ENCODE measurements at places on chromosomes 3 and 15. TPM values are rescaled to one million over a fixed set of nuclear protein-coding genes. Genes with fewer than 3 reads are reported as not detected.

Gene CATSPER2
- polyA plus RNA-seq = 11.9 TPM

Gene UBAP1L
- polyA plus RNA-seq = 6.9 TPM

Gene EXOG
- polyA plus RNA-seq = 23.4 TPM

Gene KPNA1
- 57.1 TPM for polyA plus RNA-seq

Gene TRIM59
- polyA plus RNA-seq = 25.9 TPM

Gene MAN2A2
- polyA plus RNA-seq = 52.7 TPM

Gene RTP3
- not detected for polyA plus RNA-seq

Gene HRG
- 2.0 TPM for polyA plus RNA-seq

Gene OR5K2
- 1.2 TPM for polyA plus RNA-seq

Gene DIS3L
- 52.0 TPM for polyA plus RNA-seq

Gene SEC22A
- polyA plus RNA-seq = 27.8 TPM

Gene P3H2
- 94.2 TPM for polyA plus RNA-seq

DNA sequence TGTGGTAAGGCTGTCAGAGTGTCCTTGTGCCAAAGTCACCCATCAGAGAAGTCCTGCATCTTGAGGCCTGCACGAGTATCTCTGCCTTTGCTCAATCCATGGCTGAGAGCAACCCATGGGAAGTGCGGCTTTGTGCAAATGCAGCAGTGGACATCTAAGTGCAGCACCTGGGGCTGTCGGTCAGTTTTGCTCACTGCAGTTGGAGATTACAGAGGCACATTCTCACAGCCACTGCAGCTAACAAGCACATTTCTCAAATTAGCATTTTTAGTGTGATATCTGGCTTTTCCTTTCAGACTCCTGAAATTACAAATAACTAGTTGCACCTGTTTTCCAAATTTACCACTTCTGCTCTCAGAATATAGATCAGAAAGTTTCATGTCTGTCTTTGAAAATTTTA, 81.5 kb upstream of the DAZL start:
- no peak for DNase-seq

GRCh38 chr15:100707229-100707628, 104.8 kb downstream of the ASB7 start:
- no peak for DNase-seq

- DNase-seq = no peak
Observed at GRCh38 chr3:37240170-37240945, 66.0 kb upstream of the LRRFIP2 start.

- DNase-seq = no peak
Observed at GRCh38 chr15:58440158-58440910, 8.5 kb downstream of the LIPC start.

GRCh38 chr15:33150431-33150941, 44.0 kb downstream of the FMN1 start:
- DNase-seq = no peak

DNA sequence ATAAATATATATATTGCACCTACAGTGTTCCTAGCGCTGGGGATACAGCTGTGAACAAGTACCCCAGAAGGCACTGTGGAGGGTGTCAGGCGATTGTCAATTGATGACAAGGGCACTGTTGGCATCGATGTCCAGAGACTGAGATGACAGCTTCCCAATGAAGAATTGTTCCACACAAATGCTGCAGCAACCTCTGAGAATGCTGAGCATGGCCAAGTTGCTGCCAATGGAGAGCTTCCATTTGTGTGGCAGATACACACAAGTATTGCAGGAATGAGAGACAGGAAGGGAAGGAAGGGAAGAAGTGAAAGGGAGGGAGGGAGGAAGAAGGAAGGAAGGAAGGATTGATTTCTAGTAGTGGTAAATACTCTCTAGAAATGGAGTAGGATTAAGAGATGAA, 21.9 kb downstream of the LRTM1 start:
- no peak for DNase-seq

GRCh38 chr15:99702895-99703602, 30.2 kb downstream of the LYSMD4 start:
- DNase-seq = no peak

DNA sequence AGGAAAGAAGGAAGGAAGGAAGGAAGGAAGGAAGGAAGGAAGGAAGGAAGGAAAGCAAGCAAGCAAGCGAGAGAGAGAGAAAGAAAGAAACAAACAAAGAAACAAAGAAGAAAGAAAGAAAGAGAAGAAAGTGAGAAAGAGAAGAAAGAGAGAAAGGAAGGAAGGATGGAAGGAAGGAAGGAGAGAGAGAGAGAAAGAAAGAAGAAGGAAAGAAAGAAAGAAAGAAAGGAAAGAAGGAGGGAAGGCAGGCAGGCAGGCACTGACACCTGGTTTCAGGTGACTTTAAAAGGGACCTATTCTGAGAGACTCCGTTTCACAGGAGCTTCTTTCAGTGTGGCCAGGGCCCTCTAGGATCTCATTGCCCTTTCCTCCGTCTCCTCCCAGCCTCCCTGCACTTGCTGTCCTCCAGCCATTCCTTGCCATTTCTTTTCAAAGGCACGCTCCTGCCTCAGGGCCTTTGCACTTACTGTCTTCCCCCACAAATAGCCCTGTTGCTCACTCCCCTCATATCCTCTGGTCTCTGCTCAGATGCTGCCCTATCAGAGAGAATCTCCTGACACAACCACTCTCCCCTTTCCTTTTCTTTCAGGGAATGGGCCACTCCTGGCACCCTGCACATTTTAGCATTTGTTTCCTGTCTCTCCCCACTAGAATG, 31.5 kb downstream of the IL12A start:
- no peak for DNase-seq

DNA sequence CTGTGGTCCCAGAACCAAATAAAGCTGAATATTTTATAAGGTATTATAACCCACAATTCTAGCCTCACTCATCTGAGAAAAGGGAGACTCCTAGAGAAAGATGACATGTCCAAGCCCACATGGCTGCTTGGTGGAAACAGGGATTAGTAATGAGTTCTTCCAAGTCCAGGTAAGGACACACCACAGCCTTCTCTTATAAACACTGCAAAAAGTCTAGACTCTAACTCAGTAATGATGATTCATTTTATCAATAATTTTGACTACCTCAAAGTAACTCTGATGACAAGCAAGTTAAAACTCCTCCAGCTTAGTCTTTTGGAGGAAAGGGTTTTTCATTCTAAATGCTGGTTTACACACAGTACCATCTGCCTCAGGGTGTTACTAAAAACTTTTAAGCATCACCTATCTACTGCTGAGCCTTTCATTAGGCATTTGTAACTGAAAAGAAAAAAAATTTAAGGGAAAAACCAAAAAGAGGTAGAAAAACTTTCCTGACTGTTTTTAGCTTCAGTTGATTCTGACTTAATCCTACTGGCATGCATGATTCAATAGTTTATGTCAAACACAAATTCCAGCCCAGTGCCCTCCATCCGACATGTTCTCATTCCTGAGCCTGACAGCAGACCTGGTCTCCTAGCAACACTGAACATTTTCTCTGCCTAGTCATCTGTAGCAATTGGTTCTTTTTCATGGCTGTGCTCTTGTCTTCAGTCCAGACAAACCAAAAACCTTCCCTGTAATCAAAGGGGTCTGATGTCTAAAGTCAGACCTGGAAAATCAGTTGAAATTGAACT, 43.9 kb downstream of the P3H2 start:
- DNase-seq = peak; percentile 82

- DNase-seq = no peak
Observed at GRCh38 chr3:105315144-105315543, 51.6 kb upstream of the ALCAM start.

DNA sequence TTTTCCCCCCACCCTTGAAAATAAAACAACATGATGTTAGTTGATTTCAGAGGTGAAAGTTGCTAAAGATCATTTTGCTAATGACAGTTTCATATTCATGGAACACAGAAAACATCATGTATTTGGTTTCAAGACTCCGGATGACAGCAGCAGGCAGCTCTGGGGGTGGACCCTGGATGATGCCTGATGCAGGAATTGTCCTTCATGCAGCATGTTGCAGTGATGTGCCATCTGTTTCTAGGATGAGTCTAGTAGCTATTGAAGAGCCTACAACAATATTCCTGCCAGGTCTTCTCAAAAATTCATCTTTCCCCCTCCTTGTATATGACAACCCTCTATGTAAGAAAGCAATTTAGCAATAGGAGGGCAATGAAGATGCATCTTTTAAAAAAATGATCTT, 108.3 kb downstream of the SV2B start:
- DNase-seq = no peak

- no peak for DNase-seq
Observed at GRCh38 chr3:164222197-164222596, 856.1 kb downstream of the SI start.

- no peak for DNase-seq
Observed at GRCh38 chr15:68626283-68626682, 47.5 kb downstream of the CORO2B start.

- DNase-seq = no peak
Observed at GRCh38 chr15:40075298-40076044, 33.2 kb downstream of the BMF start.

- DNase-seq = no peak
Observed at GRCh38 chr3:62236016-62236415, 137.3 kb downstream of the FEZF2 start.

- DNase-seq = no peak
Observed at GRCh38 chr3:59812237-59813147, 762.7 kb upstream of the CFAP20DC start.

DNA sequence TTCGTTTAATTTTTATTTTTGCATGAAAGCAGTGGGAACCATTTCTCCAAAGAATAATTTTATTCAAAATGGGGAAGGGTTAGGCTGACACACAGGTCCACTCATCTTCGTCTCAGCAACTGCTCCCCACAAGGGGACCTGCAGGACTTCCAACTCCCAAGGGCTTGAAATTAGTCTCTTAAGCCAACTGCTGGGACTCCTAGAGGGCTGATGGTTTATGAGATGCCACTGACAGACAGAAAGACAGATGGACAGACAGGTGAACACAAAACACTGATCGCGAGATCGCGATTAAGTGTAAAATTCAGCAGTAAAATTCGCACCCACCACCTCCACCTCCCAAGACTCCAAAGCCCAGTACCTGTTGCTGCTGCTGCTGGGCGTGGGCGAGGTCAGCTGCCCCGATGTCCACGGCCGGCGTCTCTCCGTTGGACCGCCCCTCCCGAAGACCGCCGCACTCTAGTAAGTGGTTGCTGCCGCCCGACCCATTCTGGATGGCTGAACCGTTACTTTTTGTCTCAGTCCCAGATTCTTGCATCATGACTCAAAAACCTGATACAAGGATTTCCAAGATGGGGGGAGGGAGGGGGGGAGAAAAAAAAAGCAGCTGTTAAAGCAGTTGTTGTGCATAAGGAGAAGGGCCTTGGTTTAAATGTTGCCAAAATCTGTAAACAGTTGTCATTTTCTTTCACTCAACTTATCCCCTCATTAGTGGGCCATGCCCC, 385.5 kb downstream of the FOXP1 start:
- DNase-seq = no peak

DNA sequence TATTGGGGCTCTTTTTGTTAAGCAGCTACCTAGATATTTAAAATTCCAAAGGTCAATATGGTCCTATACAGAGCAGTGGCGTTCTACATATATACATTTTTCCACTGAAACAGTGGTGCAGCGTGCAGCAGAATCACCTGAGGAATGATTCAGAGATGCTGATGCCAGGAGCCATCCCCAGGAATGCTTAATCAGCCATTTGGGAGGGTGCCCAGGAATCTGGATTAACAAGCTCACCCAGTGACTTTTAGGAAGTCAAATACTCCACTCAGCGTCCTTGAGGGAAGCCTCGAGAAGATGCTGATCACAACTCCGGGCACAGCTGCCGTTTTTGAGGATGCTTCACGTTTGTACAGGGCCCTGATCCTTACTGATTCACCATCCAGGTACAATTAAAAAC, 82.6 kb upstream of the ARHGEF3 start:
- DNase-seq = no peak

DNA sequence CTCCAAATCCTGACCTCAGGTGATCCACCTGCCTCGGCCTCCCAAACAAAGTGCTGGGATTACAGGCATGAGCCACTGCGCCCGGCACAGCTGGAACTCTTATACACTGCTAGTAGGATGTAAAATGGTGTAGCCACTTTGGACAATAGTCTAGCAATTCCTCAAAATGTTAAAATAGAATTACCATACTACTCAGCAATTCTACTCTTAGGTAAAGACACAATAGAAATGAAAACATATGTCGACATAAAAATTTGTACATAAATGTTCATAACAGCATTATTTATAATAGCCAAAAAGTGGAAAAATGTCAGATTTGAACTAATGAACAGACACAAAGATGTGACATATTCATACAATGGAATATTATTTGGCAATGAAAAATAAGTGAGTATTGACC, 33.4 kb downstream of the RAD18 start:
- DNase-seq = no peak

GRCh38 chr15:60972301-60972700, 256.8 kb downstream of the RORA start:
- DNase-seq = no peak

- DNase-seq = no peak
Observed at GRCh38 chr15:31292391-31293015, 34.1 kb upstream of the KLF13 start.

DNA sequence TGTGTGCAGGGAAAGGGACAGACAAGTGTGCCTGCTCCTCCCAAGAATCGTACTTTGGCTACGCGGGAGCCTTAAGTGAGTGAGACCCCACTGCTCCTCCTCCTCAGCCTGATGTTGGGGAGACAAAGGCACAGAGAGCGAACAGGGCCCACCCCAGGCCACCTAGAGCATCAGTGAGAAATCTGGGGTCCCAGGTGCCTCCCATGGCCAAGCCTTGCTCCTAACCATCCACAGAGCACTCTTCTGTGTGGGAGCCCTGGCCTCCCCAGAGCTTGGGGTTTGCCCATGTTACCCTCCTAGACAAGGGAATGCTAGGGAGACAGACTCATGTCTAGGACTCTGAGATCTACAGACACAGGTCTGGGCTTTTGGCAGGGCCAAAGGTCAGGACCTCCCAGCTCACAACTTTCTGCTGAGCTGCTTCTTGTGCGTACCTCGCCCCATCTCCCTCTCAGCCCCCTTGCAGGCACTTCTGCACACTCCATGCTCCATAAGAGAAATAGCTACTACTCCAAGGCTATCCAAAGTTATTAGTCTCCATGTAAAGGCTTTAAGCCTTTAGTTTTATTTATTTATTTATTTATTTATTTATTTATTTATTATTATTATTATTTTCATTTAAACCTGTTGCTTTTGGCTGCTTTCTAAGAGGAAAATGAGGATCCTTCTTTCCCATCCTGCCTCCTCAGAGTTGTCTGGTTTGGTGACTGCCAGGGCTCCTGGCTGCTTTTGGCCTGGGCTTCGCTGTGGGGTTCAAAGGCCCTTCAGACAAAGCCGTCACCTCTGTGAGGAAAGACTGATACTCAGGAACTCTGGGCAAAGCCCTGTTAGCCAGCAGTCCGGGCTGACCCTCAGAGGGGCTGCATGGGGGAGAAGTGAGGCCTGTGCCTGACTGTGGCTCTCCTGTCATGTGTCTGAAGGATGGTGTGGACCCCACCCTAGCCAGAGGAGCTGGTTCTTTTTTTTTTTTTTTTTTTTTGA, 32.8 kb upstream of the TOPBP1 start:
- no peak for DNase-seq

GRCh38 chr3:187132666-187133065, 6.6 kb downstream of the RPL39L start:
- no peak for DNase-seq

- no peak for DNase-seq
Observed at GRCh38 chr3:118973050-118973449, 61.6 kb downstream of the IGSF11 start.

Data from left kidney (tissue), 8 donors.